Fibroblast of skin of right quadriceps (primary cell): ENCODE measurements at places on chromosomes 5 and 9.
A peak's percentile ranks its signal among the peaks of the same experiment; 100 is the strongest.

DNA sequence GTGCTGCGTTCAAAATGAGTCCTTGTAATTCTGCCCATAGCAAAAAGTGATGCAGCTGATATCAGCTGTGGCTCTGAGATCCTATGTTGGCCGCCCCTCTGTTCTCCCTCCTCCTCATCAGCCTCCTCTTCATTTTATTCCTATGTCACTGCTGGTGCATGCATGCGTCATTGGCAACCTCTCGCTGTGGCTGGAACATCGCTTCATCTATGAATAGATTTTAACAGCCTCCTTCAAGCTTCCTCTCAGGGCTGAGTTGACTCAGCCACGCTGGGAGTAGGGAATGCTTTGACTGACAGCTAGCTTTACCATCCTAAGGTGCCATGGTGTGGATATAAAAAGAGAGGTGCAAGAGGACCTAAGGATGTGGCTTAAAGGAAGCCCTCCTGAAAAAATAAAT, 303.5 kb downstream of the PLK2 start:
- peak; percentile 74 for DNase-seq

DNA sequence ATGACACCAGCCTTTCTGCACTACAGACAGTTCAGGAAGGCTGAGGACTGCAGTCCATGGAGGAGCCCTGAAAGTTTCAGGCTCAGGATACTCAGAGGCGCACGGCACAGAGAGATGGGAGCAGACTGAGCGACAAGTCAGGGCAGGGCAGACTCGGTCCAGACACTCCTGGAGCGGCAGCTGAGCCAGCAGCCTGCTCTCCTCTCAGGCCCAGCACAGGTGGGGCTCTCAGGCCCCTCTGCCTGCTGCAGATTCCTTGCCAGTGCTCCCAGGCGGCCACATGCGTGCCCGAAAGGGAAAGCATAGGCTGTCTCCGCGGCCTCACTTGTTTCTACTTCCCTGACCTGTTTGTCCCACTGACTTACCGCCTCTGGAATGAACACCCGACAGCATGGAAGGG, 228.3 kb downstream of the IRX2 start:
- no peak for DNase-seq

DNA sequence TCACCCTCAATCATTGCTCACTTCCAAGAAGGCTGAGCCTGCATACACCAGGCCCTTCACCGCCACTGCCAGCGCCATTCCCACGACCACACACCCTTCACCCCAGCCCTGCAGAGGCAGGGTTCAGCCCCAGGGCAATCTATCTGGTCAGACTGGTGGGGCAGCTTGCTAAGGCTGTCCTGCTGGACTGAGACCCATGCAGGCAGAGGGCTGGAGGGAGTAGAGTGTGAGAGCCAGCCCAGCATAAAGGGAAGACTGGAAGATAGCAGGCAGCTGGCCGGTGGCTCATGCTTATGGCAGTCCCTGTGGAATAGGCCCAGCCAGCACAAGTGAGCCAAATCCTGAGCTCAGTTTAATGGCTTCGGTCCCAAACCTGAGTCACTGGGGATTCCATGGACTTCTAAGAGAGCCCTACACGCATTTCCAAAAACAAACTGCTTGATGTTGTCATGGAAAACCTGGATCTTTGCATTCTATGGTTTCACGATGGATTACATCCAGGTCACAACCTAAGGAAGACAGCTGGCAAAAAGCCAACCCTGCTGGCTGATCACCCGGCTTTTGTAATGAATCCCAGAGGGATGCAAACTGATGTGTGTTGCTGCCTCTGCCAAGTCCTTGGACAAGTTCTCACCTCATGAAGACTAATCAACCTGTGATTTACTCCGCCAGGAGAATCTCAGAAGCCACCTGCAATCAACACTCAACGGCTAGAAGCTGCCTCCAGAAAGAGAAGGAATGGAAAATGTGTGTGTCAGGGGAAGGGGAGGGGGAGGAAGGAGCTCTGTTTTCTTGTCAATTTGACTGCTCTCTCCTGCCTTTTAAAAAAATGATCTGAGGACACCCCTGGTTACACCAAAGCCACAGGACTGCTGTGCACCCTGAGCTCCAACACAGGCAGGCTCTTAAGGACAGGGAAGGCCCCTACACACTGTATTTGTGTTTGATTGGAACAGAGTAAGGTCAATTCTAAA, 143.6 kb downstream of the LHFPL2 start:
- peak; percentile 99 for DNase-seq

DNA sequence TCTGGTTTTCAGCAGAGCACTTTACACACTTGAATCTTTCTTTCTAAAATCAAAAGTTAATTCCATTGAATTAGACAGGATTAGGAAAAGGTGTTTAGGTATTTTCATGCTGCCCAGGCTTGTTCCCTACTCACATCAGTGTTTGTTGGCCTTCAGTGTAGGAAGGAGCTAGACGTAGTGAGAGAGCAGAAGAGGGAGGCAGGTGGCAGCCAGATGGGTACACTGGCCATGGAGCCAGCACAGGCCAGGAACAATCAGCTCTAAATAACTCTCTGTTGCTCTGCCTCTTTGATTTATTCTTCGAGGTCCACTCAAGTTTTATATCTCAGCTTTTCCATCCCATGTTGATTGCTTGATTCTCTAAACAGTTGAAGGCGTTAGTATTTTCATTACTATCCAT, 529.6 kb downstream of the PSAT1 start:
- no peak for DNase-seq

DNA sequence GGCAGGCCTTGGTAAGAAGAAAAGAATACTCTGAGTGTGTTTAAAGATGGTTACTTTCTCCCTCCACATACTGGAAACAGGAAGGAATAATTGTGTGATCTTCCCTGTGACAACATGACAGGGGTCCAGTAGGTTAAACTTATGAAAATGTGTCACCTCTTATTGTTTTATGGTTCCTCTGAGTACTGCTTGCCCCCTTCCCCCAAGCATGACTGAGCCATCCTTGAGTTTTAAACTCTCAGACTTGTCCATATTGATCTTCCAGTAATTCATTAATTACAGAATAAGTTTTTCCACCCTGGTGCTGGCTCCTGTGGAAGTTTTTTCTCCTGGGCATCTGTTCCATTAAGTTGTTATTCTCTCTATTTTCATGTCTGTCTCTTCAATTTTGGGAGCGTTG, 95.8 kb downstream of the CNTLN start:
- no peak for DNase-seq

DNA sequence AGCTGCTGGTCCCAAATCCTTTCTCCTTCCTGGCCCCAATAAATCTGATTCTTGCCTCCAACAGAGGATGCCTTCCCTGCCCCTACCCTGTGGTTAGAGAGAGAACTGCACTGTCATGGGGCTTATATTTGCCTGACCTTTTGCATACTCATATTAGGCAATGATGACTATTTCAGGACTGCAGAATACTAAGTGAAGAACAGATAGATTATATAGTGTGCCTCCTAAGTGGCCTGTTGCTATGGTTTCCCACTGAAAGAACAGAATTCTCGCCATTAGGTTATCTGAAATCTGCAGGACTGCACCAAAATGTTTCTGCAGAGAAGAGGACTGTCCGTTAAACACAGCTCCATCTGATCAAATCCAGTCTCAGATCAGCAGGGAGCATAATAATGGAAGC, 87.3 kb upstream of the CCNG1 start:
- DNase-seq = no peak

- peak; percentile 25 for DNase-seq
These were observed 333.6 kb upstream of the DAB2 start for GRCh38 chr5:39758426-39758825.

GRCh38 chr5:124309241-124309980, 437.0 kb downstream of the ZNF608 start:
- DNase-seq = no peak

- no peak for DNase-seq
These were observed 1.7 kb downstream of the TAL2 start for GRCh38 chr9:105663914-105664313.

DNA sequence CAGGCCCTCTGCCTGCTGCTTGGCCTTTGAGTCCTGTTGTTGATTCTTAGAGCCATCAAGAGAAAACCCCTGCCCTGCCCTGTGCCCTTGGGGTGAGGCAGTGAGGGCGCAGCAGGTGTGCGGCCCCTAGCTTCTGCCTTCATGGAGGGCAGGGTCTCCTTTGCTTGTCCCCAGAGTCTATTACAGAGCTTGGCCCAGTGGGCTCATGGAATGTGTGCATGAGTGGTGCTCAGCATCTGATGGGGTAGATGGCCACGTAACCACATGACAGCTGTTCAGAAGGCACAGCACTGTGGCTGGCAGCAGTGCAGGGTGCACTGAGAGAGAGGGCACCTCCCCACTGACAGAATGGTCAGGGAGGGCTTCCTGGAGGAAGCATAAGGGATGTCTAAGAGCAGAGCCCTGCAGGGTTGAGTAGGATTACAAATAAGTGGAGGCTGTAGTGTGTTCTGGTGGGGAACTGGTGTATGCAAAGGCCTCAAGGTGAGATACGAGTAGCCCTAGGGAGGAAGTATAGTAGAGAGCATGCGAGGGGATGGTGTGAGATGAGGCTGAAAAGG, 70.8 kb downstream of the MACROH2A1 start:
- no peak for DNase-seq

- DNase-seq = no peak
These were observed 127.1 kb downstream of the WDR70 start for GRCh38 chr5:37506241-37506640.

DNA sequence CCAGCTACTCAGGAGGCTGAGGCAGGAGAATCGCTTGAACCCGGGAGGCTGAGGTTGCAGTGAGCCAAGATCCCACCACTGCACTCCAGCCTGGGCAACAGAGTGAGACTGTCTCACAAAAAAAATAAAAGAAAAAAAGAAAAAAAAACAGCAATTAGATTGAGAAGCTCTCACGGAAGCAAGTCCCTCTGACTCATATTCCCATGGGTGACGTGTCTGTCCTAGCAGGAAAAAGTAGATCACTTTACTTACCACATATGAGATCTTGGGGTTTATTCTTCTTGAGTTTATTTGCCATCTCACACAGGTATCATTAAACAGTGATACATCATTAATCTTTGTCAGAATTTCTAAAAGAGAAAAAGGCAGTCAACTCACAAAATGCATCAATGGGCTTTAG, 62.6 kb downstream of the SUSD1 start:
- DNase-seq = peak; percentile 90

DNA sequence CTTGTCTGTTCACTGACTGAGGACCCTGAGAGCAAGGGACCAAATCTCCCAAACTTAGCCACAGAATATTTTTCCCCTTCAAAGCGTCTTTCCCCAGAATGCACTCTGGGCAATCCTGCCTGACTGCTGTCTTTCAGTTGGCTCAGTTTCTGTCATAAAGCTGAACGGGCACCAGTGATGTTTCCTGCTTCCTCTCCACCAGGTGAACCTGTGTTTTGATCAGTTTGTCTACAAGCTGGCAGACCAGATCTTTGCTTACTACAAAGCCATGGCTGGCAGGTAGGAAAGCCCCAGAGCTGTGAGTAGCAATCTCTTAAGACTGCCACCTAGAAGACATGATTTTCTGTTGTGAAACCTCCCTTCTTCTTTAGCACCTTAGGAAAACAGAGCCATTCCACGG, 61.8 kb downstream of the CYFIP2 start:
- no peak for DNase-seq

DNA sequence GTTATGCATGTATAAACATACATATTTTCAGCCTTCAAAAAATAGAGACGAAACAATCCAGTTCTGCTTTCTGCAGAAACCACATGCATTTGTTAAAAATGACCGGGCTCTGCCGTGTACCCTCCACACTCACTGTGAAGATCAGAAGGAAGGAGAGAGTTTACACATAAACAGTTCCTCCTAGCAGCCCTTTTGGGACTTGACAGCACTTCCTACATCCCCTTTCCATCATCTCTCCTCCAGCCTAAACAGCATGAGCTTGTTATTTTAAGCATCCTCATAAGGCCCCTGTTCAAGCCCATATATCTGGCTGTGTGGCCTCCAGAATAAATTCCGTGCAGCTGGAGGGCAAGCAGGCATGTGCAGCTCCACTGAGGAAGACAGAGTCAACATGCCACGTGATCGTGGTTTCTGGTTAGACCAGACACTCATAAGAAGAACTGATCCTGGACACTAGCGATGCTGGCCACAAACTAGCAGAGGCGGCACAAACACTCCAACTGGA, 42.2 kb downstream of the NIPAL4 start:
- no peak for DNase-seq

GRCh38 chr9:91178281-91179236, 183.2 kb downstream of the AUH start:
- DNase-seq = no peak

- DNase-seq = no peak
These were observed 79.3 kb downstream of the PTPN3 start for GRCh38 chr9:109418827-109419226.

DNA sequence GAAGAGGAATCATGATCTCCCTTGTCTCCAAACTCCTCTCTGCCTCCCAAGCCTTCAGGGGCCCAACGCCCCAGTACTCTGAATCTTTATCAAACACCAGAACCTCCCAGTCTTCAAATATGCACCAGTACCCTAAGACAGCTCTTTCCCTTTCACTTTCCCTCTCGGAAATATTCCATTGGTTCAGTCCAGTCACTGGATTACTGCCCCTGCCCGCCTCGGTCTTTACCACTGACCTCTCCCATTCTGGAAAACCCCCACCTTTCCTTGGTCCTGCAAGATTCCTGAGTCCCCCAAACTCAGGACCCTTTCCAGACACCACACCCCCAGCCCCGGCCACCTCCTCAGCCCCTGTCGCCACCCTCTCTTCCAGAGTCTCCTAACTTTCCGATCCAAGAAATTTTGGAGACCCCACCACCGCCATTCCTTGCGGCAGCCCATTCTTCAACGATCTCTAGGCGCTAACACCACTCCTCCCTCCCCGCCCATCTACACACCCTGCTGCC, 674 bp downstream of the C5orf15 start:
- DNase-seq = no peak

- peak; percentile 48 for DNase-seq
These were observed 236.2 kb upstream of the NFIL3 start for GRCh38 chr9:91659529-91660495.

DNA sequence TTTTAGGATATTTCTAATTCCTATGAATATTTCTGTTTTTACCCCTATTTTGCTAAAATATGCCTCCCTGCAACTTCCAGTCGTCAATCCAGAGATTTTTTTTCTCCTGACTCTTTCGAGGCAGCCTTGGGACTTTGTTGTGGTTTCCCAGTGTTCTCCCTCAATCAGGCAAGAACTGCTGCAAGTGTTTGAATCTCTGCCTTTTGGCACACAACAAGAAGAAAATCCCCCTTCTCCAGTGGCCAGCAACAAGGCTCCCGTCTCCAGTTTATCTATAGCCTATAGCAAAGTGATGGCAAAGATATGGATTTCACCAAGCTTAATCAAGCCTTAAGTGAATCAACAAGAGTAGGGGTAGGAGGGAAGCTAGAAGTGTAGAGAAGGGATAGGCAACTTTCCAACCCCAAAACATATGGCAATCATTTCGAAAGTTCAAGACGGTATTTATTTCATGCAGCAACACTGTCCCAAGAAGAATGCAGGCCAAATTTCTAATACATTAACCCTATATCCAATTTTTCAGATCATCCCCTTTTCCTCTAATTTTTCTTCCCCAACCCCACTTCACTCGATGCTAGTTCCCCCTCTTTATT, 37.7 kb upstream of the PAPPA start:
- peak; percentile 90 for DNase-seq

- peak; percentile 28 for DNase-seq
These were observed 260.7 kb downstream of the CHSY3 start for GRCh38 chr5:130164966-130165365.

GRCh38 chr5:66551945-66552344, 44.2 kb upstream of the MAST4 start:
- DNase-seq = no peak
